ENCODE measurements at places on chromosomes 11 and 22.

DNA sequence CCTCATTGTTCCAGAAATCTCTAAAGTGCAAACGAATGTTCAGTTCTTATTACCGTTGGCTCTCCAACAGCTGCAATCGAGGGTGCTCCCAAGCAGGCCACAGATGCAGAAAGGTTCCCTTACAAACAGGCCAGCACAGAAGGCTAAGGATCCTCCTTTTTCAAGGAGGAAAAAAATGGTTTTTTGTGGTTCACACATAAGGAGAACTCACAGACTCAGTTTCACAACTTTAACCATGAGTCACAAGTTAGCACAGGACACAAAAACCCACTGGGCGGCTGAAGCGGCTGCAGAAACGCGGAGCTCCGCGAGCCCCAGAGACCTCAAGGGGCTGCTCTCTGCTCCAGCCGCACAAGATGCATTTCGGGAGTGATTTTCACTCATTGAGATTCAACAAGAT, 98.2 kb upstream of the PRR5 start:
- no peak for DNase-seq

DNA sequence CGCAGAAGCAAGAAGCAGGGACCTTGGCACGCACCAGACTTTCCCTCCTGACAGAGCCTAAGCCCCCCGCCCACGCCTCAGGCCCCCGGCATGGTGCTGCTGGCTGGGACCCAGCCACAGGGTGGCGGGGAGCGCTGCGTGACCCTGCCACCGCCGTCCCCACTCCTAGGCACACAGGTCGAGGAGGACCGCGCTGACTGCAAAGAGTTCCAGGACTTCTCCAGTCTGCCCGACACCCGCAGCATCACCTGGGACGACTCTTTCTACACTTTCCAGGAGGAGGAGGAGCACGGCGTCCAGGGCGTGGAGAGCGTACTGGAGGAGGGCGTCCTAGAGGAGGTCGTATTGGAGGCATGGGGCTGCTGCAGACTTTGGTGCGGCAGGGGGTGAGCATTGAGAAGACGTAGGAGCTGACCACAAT, 103.7 kb downstream of the TRIM51G start:
- DNase-seq: no peak

- DNase-seq: no peak
These were observed 70.1 kb upstream of the MYOD1 start for GRCh38 chr11:17649261-17649660.

GRCh38 chr11:8961401-8961800, 2.8 kb downstream of the TMEM9B start:
- DNase-seq: no peak

GRCh38 chr11:57482782-57483561, 22.6 kb downstream of the RTN4RL2 start:
- peak; percentile 56 for DNase-seq

Measured in stimulated activated CD8-positive, alpha-beta memory T cell treated with anti-CD3 and anti-CD28 coated beads, Interleukin-15, amount 100 ng/mL, for 4 hours (primary cell).